NCI-H1092 (cell line): ENCODE measurements at places on chromosomes 2 and 18.

GRCh38 chr18:56919190-56919589, 227.7 kb upstream of the BOD1L2 start:
- no peak for DNase-seq

DNA sequence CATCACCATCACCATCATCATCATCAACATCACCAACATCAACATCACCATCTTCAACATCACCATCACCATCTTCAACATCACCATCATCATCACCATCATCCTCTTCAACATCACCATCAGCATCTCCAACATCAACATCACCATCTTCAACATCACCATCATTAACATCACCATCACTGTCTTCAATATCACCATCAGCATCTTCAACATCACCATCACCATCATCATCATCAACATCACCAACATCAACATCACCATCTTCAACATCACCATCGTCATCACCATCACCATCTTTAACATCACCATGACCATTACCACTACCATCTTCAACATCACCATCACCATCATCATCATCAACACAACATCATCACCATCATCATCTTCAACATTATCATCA, 267.2 kb downstream of the SP3 start:
- DNase-seq = no peak

GRCh38 chr2:62205554-62205953, 9.6 kb downstream of the B3GNT2 start:
- DNase-seq = no peak

DNA sequence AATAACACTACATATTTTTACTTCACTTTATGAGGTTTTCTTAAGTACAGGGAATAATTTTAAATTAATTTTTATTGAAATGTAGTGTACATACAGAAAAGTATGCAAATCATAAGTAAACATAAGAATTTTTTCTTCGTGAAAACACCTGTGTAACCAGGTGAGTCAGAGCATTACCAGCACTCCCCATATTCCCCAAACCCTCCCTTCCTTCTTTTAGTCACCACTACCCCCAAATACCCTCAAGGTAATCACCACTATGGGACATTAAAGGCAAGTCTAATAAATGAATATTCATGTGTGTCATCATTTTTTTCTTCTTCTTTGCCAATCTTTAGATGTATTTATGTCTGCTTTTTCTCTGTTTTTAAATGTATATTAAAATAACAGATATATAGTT, 139.9 kb upstream of the LTBP1 start:
- DNase-seq = no peak

- no peak for DNase-seq
Measured at GRCh38 chr2:158172719-158173118, 71.0 kb downstream of the UPP2 start.

DNA sequence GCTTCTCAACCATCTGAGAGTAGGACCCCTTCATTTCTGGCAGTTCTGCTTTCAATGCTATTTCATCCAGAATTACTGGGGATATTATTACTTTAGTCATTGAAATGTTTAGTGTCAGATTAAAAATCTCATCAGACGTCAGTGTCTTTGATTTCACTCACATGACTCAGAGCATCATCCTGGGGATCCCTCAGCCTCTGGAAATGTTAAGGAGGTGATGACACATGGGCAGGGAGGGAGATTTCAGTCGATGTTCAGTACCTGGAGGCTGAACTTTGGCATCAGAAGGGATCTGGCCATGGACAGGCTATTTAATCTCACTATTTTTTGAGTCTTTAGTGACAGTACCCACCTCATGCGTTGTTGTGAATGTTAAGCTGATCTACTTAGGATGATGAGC, 39.1 kb downstream of the OSBPL6 start:
- DNase-seq = no peak

DNA sequence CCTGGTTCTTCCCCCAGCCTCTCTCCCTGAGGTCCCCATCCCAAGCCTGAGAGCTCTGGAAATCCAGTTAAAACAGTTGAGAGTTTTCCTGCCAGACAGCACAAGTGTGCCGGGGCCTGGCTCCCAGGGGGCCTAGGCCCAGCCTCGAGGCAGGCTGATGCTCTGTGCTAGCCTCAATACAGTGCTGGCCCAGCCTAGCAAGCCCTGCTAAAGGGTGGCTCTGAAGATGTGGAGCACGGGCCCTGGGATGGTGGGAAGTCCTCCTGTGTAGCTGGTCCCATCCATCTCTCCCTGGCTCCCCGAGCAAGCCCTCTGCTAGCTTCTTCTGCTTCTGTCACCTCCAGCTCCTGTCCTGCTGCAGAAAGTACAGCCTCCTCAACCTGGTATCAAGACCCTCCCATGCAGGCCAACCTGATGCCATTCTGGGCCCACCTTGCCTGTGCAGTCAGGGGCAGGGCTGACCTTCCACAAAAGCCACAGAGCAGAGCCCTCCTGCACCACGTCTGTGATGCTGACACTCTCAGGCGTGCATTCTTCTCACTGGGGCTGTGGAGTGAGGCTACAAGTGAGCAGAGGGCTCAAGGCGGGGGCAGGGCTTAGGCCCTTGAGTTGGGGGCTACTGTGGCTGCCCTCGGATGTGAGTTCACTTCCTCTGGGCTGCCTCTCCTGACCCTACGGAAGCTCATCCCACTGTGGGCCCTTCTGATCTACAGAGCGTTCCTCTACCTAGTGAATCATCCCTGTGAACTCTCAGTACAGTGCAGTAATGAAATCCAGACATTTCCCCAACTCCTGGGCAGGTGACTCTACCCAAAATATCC, 60.1 kb upstream of the LAPTM4A start:
- DNase-seq = no peak

DNA sequence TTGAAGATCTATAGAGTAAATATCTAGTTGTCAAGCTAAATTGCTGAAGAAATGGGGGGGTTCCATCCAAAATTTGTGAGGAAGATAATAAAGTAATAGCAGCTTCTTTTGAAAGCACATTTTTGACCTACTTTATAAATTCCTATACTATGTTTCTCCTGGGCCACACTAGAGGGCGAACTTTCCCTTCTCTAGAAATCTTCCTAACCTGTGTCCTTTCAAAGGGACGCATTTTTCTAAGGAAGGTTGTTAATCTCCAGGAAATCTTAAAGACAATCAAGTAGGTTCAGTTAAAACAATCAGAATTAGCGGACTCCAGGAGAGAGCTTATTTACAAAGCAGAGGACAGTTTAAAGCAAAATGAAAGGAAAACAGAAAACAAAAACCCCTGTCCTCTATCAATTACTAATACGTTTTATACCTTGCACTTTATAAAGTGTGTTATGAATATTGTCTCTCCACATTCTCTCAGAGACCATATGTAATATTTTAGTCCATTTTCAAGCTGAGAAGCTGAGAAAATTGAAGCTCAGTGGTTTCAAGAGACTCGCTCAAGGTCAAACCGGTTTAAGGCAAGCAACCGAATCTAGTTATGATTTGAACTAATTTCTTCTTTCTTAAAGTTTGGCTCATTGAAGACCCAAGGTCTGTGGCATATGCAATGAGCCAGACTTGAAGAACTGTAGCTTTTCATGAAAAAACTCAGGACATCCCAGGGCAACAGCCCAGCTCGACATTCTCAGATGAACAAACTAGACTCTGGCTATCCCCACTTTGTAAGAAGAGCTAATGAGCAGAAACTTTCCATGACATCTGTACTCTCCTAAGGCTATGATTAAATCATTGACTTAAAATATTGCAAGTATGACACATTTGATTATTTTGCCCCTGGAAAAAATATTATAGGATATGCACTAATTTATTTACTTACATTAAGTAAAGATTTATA, 273.6 kb downstream of the PAX3 start:
- DNase-seq = peak; percentile 15

DNA sequence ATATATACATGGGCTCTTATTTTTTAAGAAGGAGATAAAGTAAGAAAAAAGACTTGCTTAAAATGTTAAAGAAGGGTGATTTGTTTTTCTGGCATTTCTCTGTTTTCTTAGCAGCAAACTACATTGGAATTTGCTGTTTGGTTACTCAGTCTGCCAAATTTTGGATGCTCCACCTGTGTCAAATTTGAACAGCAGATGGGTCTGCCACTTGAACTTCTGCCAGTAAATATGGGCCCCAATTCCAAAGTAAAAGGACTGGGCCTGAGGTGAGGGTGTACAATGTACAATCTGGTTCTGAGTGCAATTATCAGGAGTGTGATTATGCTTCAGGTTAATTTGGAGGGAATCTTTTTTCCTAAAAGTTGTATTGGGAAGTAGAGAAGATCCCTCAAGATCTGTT, 794.5 kb downstream of the DSC3 start:
- no peak for DNase-seq

DNA sequence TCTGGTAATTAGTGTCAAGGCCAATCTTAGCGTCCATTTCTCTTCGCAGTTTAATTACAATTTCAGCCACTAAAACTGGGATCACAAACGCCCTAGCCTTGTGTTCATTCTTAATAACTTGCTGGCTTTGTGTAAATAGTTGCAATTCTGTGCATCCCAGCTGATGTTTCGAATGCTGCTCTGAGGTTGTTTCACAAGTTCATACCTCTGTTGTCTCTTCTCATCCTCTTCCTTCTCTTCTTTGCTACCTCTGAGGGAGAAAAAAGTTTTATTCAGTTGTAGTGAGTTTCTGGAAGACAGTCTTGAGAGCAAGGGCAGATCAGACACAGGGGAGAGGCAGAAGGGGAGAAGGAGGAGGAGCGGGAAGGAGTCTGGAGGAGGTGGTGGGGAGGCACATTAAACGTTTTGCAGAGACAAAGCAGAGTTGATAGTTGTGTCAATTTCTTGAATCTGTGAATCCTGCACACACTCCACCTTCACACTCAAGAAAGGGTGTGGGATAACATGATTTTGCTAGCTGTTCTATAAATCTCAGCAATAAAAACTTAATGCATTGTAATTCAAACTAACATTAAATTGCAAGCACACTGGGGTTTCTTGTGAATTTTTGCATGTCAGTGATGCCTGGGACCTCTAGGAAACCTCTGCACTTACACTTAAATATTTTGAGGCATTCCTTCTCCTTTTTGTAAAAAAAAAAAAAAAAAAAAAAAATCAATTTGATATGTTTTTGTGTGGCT, 6.8 kb downstream of the MEIS1 start:
- no peak for DNase-seq

DNA sequence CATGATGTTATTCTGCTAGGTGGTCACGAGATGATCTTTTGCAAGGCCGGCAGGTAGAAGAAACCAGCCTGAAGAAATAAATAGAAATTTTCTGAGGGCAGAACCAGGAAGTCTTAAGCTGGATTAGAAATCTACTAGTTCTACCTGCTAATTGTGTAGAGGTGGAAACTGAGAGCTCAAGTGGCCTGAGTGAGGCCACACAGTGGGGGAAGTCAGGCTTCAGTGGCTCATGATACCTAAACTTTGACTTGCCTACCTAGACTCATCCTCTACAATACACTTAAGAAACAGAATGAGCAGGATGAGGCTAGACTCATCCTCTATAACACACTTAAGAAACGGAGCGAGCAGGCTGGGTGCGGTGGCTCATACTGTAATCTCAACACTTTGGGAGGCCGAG, 134.9 kb upstream of the NDUFV2 start:
- DNase-seq = no peak
